ENCODE measurements at places on chromosomes 11 and 22.

DNA sequence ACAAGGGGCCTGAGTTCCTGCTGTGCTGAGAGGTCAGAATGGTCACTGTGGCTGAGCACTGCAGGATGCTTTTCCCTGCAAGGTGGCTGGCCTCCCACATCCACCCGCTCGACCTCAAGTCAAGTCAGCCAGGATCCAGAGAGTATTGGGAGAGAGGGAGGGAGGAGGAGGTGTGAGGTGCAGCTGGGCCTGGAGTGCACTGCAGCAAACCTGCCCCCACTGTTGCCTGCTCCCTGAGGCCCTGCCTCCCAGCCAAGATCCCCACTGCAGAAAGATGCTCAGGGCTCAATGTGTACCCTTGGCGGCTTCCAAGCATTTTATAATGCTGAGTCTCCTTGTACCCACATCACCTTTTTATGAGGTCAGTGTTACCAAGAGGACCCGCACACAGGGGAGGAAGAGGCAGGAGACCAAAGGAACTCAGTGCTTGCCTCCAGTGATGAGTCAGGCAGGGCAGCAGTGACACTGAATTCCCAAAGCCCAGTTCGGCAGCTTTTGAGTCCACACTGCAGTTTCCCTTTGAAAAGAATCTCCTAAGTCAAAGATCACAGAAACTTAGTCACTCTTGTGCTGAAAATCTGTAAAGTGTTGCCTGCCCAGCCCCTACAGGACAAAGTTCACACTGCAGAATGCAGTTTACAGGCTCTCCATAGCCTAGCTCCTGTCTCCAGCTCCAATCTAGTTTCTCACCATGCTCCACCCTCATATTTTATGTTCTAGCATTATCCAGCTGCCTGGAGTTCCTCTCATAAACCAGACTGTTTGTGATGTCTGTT is 3.1 kb downstream of the ENDOD1 start:
- DNase-seq, result no peak

DNA sequence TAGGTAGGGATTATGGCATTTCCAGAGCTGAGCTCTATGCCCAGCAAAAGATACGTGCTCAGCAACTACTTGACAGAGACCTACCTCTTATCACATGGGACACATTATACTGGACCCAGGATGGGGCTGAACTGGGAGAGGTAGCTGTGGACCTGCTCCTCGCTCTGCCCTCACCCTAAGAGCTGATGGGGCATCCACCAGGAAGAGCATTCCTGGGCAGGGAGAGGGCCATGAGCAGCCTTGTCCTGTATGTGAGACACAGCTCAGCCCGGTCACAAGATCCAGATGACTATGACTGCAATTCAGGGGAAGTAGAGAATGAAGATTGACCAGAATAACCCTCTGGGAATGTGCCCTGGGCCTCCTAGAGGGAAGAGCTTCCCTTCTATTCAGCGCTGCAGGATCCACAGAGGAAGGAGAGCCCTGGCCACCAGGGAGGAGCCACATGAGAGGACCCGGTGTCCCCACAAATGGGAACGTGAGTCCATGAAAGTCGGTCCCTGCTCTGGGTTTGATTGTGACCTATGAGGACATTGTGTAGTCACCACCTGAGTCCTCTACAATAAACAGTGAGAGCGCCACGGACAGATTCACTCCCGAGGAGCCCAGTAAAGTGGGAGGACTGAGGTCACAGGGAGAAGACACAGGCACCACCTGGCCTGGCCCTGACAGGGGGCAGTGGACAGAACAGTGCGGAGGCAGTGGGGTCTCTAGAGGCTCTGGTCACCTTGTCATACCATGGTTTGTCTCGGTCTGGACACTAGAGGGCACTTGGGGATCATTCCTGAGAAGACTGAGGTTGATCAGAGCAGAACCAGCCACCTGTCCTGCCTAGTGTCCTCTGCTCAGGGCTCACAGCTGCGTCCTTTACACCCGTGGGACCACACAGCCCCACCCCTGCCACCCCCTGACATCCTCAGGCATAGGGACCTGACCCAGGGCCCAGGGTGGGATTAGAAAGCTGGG is 99.5 kb downstream of the ZNF280B start:
- DNase-seq, result no peak

DNA sequence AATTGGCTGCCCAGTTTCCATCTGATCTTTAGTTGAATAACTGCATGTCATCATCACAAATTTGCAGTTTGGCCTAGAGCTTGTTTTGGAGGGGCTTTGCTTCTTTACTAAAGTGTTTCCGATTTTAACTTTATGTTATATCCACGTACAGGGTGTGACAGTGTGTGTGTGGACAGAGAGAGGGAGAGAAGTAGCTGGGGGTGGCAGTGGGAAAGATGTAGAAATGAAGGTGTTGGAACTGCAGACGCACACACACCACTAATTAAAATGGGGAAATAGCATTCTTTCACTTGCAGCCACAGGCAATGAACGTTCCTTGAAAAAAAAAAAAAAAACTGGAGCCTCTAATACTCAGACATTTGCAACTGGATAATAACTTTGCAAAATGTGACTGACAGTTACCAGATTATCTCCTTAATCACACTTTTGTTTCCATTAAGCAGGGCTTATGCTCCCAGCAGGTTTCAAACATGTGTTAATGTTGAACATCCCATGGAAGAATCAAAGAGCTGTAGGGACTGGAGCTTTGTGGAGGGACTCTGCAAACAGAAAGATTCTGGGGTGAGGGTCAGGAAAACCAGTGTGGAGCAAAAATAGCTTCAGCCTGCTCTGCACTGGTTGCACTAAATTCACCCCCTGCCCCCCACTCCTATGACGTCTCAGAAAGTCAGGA is 238.1 kb upstream of the TENM4 start:
- no peak for DNase-seq

DNA sequence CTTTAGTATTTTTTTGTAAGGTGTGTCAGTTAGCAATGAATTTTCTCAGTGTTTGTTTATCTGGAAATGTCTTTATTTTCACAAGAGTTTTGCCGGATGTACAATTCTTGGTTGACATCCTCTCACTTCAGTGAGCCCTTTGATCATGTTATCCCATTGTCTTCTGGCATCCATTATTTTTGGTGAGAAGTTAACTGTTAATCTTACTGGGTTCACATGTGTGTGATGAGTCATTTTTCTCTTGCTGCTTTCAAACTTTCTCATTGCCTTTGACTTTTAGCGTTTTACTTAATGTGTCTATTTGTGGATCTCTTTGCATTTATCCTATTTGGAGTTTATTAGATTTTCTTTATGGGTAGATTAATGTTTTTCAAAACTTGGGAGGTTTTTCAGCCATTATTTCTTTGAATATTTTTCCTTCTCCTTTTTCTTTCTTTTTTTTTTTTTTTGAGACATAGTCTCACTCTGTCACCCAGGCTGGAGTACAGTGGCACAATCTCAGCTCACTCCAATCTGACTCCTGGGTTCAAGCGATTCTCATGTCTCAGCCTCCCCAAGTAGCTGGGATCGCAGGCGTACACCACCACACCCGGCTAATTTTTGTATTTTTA is 100.5 kb upstream of the RRM1 start:
- DNase-seq, result no peak

- DNase-seq, result no peak
Observed at GRCh38 chr11:122170815-122171475, 54.9 kb upstream of the BLID start.

All from GM18507 (cell line).